ENCODE measurements at places on chromosomes 3 and 15.

DNA sequence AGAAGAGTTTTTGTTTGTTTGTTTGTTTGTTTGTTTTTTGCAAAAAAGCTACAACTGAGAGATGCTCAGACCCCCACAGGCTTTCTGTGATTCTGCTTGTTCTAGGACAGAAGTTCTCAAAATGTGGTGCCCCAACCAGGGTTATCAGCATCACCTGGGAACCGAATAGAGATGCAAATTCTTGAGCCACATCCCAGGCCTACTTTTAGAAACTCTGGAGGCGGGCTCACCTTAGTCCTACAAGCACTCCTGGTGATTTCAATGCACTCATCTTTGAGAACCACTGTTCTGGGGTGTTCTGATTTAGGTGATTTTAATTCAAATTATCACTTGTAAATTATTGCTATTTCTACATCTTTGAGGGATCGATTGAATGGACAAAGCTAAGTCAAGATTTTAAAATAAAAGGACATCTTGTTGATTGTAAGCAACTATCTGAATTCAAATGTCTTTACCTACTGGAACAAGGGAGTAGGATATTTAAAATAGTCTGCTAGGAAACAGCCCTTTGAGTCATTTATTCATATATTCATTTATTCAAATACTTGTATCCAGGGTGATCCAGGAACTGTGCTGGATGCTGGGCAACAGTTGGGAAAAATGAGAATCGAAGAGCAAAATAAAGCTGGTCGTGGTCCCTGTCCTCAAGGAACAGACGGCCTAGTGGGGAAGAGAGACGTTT lies 44.7 kb upstream of the CADPS start:
- no peak for DNase-seq

GRCh38 chr3:47193871-47194859 lies 30.3 kb upstream of the SETD2 start:
- no peak for DNase-seq

DNA sequence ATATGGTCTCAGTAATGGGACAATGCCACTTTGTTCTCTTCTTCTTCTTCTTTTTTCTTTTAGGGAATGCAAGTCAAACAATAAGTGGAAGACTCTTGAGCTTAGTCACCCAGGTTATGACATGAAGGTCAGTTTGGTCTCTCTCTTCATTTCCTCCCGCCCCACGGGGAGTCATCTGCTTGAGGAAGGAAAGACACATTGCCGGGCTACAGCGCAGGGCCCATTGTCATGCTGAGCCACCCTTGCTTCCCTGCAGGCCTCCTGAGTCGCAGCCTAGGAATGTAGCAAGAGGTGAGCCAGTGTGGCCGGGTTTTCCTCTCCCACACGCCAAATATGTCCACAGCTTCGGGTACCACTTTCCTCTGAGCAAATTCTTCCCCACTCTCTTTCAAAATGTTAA lies 47.6 kb downstream of the RAP2B start:
- DNase-seq, result no peak

DNA sequence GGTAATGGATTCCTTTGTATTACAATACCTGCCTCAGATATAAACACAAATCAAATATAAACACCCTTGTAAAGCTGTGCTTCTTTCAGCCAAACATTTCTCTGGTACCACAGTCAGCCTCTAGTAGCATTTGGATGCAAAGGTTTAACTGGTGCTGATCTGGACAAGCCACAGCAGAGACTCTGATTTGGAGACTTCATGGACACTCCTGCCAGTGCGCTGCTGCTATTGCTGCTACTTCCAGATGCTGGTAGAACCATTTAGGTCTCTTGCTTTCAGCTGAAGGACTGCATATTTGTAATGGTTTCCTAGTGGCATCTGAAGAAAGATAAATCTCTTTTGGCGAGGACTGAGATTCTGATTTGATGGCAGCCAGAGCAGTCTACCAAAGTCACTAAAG lies 36.9 kb downstream of the NCK1 start:
- no peak for DNase-seq

GRCh38 chr3:146646261-146646660 lies 41.1 kb upstream of the PLSCR5 start:
- no peak for DNase-seq

GRCh38 chr3:131393051-131393450 lies 11.5 kb downstream of the NUDT16 start:
- no peak for DNase-seq

- no peak for DNase-seq
These were observed 119.6 kb upstream of the SMAD3 start for GRCh38 chr15:66945842-66946241.

- DNase-seq, result no peak
These were observed 68.7 kb downstream of the CGNL1 start for GRCh38 chr15:57444877-57445513.

Measured in AG04449 (cell line).